ENCODE measurements at places on chromosomes 3 and 15.

DNA sequence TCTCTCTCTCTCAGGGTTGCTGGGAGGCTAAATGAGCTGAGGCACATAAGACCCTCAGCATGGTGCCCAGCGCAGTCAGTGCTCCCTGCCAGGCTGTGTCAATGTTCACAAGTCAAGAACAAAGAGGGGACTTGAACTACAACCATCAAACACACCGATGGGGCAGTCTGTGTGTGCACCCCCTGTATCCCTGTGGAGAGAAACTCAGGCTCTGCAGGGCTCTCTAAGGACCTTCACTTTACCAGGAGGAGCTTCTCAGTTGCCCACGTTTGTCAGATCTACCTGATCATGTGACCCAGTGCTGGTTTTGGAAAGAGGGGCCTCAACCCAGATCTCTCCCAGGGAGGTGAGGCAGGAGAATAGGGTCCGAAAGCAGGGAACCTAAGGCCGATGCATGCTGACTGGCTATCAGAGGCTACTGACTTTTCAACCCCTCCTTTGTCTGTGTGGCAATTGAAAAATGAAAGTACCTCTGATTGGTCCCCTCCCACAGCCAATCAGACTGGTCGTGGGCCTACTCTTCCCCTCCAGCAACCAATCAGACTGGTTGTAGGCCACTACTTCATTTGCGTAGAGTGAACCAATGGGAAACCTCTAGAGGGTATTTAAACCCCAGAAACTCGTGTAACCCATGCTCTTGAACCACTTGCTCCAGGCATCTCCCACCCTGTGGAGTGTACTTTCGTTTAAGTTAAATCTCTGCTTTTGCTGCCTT, 34.0 kb downstream of the RHCG start:
- DNase-seq, result peak; percentile 50

GRCh38 chr3:98557324-98558010, 25.7 kb downstream of the GPR15 start:
- DNase-seq, result no peak

- no peak for DNase-seq
Observed at GRCh38 chr3:104257486-104257885, 1109.2 kb upstream of the ALCAM start.

DNA sequence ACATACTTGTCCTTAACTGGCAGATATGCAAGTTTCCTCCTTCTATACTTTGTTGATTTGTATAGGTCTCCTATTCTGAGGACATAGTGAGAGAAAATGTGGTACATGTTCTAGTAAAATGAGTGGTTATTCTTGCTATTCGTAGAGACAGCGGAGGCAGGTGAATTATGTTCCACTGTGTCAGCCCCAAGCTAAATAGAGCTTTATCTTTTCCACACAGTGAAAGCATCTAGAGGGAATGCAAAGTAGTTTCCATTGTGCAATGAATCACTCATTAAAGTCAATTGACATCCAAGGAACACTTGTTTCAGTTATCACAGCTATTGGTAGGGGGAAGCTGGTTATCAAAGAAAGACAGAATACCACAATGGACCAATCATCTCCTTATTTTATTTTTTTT, 262.4 kb downstream of the NLGN1 start:
- no peak for DNase-seq

GRCh38 chr3:128648940-128649663, 1.5 kb downstream of the RPN1 start:
- no peak for DNase-seq

GRCh38 chr3:113614402-113614801, 82.0 kb downstream of the USF3 start:
- no peak for DNase-seq

DNA sequence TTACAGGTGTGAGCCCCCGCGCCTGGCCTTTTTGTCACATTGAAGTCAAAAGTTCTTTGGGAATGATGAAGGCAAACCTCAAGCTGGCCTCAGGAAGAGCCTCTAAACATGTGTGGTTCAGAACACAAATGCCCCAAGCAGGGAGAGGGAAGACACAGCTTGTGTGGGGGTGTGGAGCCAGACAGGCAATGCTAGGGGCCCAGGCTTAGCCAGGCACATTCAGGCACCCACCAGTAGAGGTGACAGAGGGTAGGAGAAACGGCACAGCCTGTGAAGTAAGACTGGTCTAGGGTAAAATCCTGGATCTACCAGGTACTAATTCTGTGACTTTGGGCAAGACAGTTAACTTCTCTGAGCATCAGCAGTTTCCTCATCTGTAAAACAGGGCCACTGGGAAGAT, 3.5 kb downstream of the HDC start:
- DNase-seq, result no peak

- DNase-seq, result no peak
Observed at GRCh38 chr15:100169615-100170290, 172.0 kb downstream of the ADAMTS17 start.

All from fibroblast of mammary gland (primary cell).